GM12878 (cell line): ENCODE measurements at places on chromosomes 2 and 18. TPM values are rescaled to one million over a fixed set of nuclear protein-coding genes. Genes with fewer than 3 reads are reported as not detected.

DNA sequence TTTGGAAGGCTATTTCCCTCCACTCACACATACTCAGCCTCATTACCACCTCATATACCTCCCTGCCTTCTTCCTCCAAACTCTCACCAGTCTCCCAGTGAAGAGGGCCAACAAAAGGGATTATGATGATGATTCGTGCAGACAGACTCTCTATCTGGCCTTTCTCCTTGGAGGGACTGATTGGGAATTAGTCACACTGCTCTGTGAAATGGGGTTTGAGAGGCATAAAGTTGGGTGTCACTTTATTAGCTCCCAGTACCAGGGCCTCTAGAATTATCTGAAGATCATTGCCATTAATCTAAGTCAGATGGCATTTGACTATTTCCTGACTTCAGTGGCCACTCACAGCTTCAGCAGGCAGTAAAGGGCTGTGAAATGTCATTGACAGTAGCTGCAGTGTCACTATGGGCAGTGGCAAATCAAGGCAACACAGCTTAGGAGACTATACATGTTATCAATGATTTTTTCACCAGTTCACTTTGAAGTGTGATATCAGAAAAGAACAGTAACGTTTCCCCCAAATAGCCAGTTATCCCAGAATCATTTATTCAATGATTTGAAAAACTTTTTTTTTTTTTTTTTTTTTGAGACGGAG lies 17.4 kb downstream of the CNRIP1 start:
- no peaks in the 10 kb centered on the region; the same call in 1 of the 2 replicates for H3K27me3 ChIP-seq
- H3K4me1 ChIP-seq = no peaks in the 10 kb centered on the region

- no peaks in the 10 kb centered on the region for H3K27me3 ChIP-seq
- no peak for DNase-seq
- no peaks in the 10 kb centered on the region; the same call in 1 of the 2 replicates for H3K36me3 ChIP-seq
- H3K4me1 ChIP-seq = peaks cover under 1% of the 10 kb centered on the region; the same call in 1 of the 2 replicates
- H3K4me3 ChIP-seq = no peak overlapping the region
- H3K27ac ChIP-seq = no peak overlapping the region
Observed at GRCh38 chr2:120103723-120104467, 91.0 kb downstream of the EPB41L5 start.

DNA sequence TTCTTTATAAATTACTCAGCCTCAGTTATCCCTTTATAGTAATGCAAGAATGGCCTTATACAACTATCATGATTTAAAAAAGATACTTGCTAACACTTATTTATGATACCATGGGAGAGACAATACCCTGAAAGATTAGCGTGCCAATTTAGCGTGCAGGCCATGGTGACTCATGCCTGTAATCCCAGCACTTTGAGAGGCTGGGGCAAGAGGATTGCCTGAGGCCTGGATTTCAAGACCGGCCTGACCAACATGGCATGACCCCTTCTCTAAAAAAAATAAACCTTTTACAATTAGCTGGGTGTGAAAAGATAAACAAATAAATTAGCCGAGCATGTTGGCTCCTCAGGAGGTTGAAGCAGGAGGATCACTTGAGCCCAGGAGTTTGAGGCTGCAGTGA lies 493.4 kb upstream of the FSIP2 start:
- no peak for DNase-seq
- H3K4me1 ChIP-seq = no peaks in the 10 kb centered on the region
- H3K27ac ChIP-seq = no peak overlapping the region
- no peak overlapping the region for H3K4me3 ChIP-seq
- no peaks in the 10 kb centered on the region for H3K27me3 ChIP-seq
- no peaks in the 10 kb centered on the region for H3K36me3 ChIP-seq

DNA sequence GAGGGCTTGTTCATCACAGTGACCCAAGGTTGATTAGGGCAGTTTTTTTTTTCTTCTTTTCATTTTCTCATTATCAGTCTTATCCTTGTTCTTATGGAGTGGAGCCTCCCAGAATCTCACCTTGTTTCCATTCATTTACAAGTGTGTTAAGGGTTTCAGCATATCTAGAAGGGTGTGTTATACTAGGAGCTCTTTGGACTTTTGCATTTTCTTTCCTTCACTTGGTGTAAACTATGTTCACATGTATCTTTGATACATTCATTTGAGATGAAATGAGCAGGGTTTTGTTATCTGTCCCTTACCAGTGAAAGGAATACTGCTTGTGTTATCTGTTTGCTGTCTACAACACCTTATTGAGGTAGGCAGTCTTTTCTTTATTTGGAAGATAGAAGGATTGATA lies 96.7 kb downstream of the WDR7 start:
- H3K36me3 ChIP-seq = no peaks in the 10 kb centered on the region
- no peak overlapping the region for H3K4me3 ChIP-seq
- H3K27me3 ChIP-seq = no peaks in the 10 kb centered on the region
- H3K4me1 ChIP-seq = no peaks in the 10 kb centered on the region
- DNase-seq = no peak

Gene SCYGR4
- total RNA-seq = not detected in 2 replicates

Gene IL1B
- 0.64 and 0.72 TPM in 2 replicates for total RNA-seq

Gene ALK
- not detected in 2 replicates for total RNA-seq
